ENCODE measurements at places on chromosomes 3 and 15. TPM values are rescaled to one million over a fixed set of nuclear protein-coding genes. Genes with fewer than 3 reads are reported as not detected.
A peak's percentile ranks its signal among the peaks of the same experiment; 100 is the strongest.

The GHSR gene
- total RNA-seq, result not detected

The SNTN gene
- total RNA-seq, result 41.4 TPM

The LMAN1L gene
- not detected for total RNA-seq

The ABHD5 gene
- 31.2 TPM for total RNA-seq

The SPINT1 gene
- total RNA-seq, result 136 TPM

The KIF7 gene
- 6.5 TPM for total RNA-seq

The CYP8B1 gene
- total RNA-seq, result 0.09 TPM

The IRAK2 gene
- 13.2 TPM for total RNA-seq

The CORO2B gene
- 5.9 TPM for total RNA-seq

The CASR gene
- 0.40 TPM for total RNA-seq

The C3orf85 gene
- not detected for total RNA-seq

The ARHGEF26 gene
- total RNA-seq, result 45.5 TPM

The NOP10 gene
- total RNA-seq, result 136 TPM

The FETUB gene
- not detected for total RNA-seq

DNA sequence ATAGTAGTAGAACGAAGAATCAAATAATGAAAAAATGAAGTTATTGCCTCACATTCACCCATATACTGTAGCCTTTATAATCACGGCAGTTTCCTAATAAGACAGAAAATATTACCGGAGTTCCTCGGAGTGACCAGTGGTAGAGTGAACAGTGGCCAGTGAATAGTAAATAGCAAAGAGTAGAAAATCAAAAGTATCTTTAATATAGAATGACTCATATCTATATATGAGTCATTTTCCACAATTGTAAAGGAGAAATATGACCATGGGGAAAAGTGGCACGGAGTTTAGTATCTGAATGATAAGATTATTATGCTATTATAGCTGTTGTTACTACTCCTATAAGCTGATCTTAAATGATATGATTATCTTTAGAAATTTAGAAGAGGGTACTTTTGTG, 38.5 kb downstream of the ZBTB20 start:
- H3K36me3 ChIP-seq, result no peaks in the 10 kb centered on the region
- no peak overlapping the region for H3K4me3 ChIP-seq
- no peak for DNase-seq
- no peaks in the 10 kb centered on the region for H3K27me3 ChIP-seq
- no peaks in the 10 kb centered on the region for H3K4me1 ChIP-seq

DNA sequence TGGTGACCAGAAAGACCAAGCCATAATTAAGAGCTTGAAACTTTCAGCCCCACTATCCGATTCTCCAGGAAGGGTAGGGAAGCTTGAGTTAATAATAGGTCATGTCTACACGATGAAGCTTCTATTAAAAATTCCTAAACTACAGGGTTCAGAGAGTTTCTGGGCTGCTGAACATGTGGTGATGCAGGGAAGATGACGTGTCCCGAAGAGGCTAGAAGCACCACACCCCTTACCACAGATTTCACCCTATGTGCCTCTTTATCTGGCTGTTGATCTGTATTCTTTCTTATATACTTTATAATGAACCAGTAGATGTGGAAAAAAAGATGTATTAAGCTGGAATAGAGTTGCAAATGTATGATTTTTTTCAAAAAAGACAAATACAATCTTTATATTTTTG, 473.4 kb downstream of the NLGN1 start:
- H3K27me3 ChIP-seq, result no peaks in the 10 kb centered on the region
- H3K36me3 ChIP-seq, result no peaks in the 10 kb centered on the region
- no peaks in the 10 kb centered on the region for H3K4me1 ChIP-seq
- H3K4me3 ChIP-seq, result no peak overlapping the region
- H3K27ac ChIP-seq, result no peak overlapping the region

DNA sequence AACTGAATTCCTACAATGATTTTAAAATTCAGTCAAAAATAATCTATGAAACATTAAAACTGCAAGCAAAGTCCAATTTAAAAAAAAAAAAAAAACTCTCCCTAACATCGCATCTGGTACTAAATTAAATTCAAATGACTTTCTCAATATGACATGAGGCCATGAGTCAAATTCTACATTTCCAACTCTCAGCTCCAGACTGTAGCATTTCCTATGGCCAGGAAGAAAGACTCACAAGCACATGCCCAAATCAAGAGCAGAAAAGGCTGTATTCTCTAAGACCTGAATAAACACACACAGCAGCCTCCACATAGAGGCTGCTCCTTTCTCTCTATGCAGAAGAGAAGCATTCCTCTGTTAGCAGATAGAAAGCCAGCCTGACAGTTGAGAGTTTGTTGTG, 729.2 kb downstream of the ROBO1 start:
- no peak for DNase-seq
- no peak overlapping the region for H3K27ac ChIP-seq
- H3K4me3 ChIP-seq, result no peak overlapping the region

DNA sequence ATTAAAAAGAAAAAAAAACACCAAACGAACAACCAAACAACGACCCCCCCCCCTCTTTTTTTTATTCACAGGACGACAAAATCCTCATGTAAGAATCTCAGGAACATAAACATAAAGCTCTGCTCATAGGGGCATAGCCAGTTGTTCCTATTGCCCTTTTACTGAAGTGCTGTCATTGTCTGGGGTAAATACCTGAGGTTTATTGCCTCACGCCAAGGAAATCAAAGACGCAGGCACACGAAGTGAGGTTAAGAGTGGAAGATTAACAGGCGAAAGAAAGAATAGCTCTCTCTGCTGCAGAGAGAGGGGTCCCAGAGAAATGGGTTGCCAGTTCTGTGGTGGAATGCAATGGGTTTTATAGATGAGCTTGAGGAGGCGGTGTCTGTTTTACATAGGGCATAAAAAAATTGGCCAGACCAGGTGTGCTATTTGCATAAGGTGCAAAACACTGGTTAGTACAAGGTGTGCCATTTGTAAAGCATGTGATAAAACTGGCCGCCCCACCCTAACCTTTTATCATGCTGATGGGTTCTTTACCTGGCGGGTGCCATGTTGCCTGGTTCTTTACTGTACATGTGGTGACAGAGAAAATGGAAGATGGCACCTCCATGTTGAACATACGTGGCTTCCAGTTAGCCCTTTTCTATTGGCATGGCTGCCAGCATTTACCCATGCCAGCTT, 257.6 kb upstream of the ZPLD1 start:
- H3K4me1 ChIP-seq, result peaks cover 1% of the 10 kb centered on the region
- H3K27me3 ChIP-seq, result no peaks in the 10 kb centered on the region
- no peak overlapping the region for H3K4me3 ChIP-seq
- no peaks in the 10 kb centered on the region for H3K36me3 ChIP-seq
- H3K27ac ChIP-seq, result no peak overlapping the region

GRCh38 chr3:39191111-39191510, 1.3 kb downstream of the XIRP1 start:
- no peak overlapping the region for H3K4me3 ChIP-seq
- no peaks in the 10 kb centered on the region for H3K4me1 ChIP-seq
- no peaks in the 10 kb centered on the region for H3K27me3 ChIP-seq
- no peak for DNase-seq
- H3K27ac ChIP-seq, result no peak overlapping the region

- no peaks in the 10 kb centered on the region for H3K27me3 ChIP-seq
- H3K27ac ChIP-seq, result peak overlapping the region; percentile 87
- DNase-seq, result no peak
- H3K36me3 ChIP-seq, result peaks cover 35% of the 10 kb centered on the region
- H3K4me3 ChIP-seq, result no peak overlapping the region
- H3K4me1 ChIP-seq, result peaks cover 33% of the 10 kb centered on the region
These were observed 45.7 kb downstream of the ZBTB38 start for GRCh38 chr3:141413801-141414689.

DNA sequence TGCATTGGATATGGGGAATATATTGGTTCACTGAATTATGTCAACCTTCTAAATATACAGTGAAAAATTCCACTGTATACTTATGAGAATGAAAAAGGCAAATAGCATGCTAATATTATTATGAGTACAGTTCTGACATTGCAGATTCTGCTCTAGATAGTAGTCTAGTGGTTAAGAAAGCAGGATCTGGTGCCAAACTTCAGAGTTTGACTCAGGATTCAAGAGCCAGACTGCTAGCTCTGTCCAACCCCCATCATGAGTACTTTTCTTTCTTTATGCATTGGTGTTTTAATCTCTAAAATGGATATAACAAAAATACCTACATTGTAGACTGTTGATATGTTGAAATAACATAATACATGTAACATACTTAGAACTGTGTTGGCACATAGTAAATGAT, 57.3 kb upstream of the PLSCR4 start:
- no peaks in the 10 kb centered on the region for H3K36me3 ChIP-seq
- no peaks in the 10 kb centered on the region for H3K27me3 ChIP-seq
- no peak overlapping the region for H3K4me3 ChIP-seq
- H3K27ac ChIP-seq, result no peak overlapping the region
- peaks cover 22% of the 10 kb centered on the region for H3K4me1 ChIP-seq

GRCh38 chr15:90868261-90868689, at the start of gene FURIN:
TSS of gene FURIN (plus strand) at chr15:90868588. CDS start at chr15:90875741, 7,153 bp downstream.
- H3K4me1 ChIP-seq, result peaks cover 31% of the 10 kb centered on the region
- no peaks in the 10 kb centered on the region for H3K36me3 ChIP-seq
- no peak for DNase-seq

- H3K36me3 ChIP-seq, result no peaks in the 10 kb centered on the region
- no peaks in the 10 kb centered on the region for H3K4me1 ChIP-seq
- H3K27me3 ChIP-seq, result no peaks in the 10 kb centered on the region
These were observed 28.3 kb downstream of the IMPG2 start for GRCh38 chr3:101292027-101292426.

DNA sequence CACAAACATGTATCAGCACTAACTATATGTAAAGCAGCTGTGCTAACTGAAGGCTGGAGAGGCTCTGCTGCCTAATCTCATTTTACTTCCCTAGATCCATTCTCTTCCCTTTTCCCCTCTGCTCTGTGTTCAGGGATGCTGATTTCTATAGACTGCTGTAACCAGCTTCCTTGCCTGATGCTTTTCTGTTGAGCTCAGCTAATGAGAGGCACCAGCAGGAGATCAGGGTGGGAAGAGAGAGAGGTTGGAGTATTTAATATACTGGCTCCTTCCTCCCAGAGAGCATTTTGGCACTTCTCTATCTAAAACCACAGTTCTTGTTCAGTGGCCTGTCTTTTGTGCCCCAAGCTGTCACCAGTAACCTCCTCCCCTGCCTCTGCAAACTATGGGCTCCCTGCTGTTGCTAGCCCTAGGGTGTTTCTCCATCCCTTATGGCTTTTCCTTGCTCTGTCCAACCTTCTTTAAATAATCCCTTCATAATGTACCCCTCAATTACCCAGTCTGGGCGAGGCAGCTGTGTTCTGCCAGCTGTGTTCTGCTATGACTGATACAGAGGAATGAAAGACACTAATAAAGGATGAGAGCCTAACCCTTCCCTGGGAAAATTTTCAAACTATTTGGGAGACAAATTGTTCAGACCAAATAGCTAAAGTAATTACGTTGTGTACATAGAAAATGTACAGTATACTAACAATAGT, 69.5 kb downstream of the CADPS start:
- no peak overlapping the region for H3K27ac ChIP-seq
- no peaks in the 10 kb centered on the region for H3K4me1 ChIP-seq
- H3K4me3 ChIP-seq, result no peak overlapping the region
- H3K36me3 ChIP-seq, result no peaks in the 10 kb centered on the region

DNA sequence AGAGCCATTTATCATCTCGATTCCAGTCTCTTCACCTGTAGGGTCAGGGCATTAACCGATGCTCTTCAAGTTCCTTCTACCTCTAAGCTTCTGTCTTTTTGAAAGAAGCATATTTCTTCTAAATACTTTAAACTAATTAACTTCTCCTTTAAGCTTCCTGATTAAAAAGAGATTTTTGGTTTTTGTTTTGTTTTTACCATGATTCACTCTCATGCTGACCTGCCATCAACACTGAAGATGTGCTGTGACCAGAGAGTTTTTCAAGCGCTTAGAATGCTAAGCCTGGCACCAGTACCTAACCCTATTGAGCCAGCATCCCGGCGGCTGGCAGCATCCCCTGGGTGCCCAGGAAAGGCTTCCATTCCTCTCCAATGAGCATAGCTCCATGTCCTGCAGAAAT, 89.3 kb downstream of the FOXP1 start:
- H3K27ac ChIP-seq, result no peak overlapping the region
- H3K4me1 ChIP-seq, result peaks cover 11% of the 10 kb centered on the region
- H3K36me3 ChIP-seq, result no peaks in the 10 kb centered on the region
- no peaks in the 10 kb centered on the region for H3K27me3 ChIP-seq
- H3K4me3 ChIP-seq, result no peak overlapping the region

DNA sequence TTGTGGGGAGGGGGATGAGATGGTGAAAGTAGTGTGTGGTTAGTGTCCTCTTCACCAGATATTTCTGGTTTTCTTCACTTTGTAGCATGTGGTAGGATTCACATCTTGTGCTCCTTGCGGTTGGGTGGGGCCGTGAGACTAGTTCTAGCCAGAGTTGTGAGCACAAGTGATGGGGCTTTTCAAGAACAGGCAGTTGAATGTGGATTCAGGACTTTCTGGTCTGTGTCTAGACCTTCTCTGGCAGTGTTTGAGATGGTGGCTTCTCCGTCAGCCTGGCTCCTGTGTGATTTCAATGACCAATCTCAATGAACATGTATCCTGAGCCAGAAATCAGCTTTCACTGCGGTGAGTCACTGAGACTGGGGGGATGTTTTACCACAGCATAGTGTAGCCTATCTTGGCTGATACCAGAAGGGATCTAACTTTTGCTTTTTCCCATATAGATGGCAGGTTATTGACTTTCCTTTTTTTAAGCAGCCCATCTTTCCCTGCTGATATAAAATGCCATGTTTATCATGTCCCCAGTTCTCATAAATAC, 82.6 kb downstream of the RPLP1 start:
- DNase-seq, result no peak
- no peak overlapping the region for H3K27ac ChIP-seq
- peaks cover 28% of the 10 kb centered on the region for H3K4me1 ChIP-seq
- no peak overlapping the region for H3K4me3 ChIP-seq
- no peaks in the 10 kb centered on the region for H3K27me3 ChIP-seq
- no peaks in the 10 kb centered on the region for H3K36me3 ChIP-seq

- peaks cover 11% of the 10 kb centered on the region for H3K4me1 ChIP-seq
- H3K4me3 ChIP-seq, result no peak overlapping the region
- no peaks in the 10 kb centered on the region for H3K36me3 ChIP-seq
- peak; percentile 79 for DNase-seq
These were observed 117.8 kb upstream of the PRICKLE2 start for GRCh38 chr3:64342940-64343688.

GRCh38 chr3:61979638-61980037, 393.7 kb downstream of the FEZF2 start:
- no peaks in the 10 kb centered on the region for H3K36me3 ChIP-seq
- no peak overlapping the region for H3K4me3 ChIP-seq
- no peak for DNase-seq
- H3K27me3 ChIP-seq, result no peaks in the 10 kb centered on the region

Data from lung (tissue), 17 donors.